Sciatic nerve (tissue), 2 donors: ENCODE measurements at places on chromosomes 16 and 17.

GRCh38 chr16:12208341-12209035, 232.0 kb downstream of the SNX29 start:
- no peak for DNase-seq

GRCh38 chr16:85202631-85203461, 90.6 kb upstream of the CIBAR2 start:
- DNase-seq = peak; percentile 80

DNA sequence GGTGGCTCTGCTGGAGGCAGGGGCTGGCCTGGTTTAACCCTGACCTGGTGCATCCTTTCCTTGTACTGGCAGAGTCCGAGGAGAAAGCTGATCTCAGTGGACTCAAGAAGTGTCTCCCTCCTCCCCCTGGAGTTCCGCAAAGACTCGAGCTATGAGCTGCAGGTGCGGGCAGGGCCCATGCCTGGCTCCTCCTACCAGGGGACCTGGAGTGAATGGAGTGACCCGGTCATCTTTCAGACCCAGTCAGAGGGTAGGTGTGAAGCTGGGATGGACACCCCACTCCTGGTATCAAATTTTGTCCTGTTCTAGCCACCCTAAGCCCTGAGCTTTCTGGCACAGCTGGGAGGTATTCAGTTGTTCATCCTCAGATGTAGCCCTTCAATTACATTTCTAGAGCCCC, 42.5 kb downstream of the IL21R start:
- no peak for DNase-seq

GRCh38 chr16:51057102-51057793, 93.8 kb downstream of the SALL1 start:
- no peak for DNase-seq

DNA sequence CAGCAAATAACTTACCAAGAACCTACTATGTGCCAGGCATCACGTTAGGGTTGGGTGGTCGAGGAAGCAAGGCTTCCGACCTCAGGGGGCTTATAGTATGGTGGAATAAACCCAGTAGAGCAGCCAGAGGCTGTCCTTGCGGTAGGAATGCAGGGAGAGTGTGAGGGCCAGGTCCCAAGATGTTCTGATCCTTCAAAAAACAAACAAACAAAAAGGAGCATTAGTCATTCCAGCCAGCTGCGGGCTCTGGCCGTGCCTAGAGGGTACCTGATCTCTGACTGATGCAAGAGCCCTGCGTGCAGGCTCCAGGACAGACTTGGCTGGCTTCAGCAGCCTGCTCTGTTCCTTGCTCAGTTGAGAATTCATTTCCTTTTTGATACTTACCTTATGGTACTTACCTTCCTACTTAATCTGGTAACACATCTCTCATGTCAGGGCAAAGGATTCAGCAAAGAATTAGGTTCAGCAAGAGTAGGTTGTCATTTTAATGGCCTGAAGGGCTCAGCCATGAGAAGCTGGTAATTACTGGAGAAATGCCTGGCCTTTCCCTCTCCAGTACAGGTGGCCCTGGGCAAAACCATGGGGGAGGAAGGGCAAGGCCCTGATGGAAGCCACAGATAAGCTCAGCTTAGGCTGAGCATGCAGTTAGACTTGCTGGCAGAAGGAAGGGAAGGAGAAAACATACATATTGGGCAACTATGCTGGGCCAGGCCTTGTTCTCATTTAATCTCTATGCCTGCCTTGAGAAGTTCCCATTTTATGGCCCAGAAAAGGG, 18.4 kb downstream of the CYB5D2 start:
- no peak for DNase-seq

GRCh38 chr17:72603420-72604242, 482.8 kb downstream of the SOX9 start:
- no peak for DNase-seq

DNA sequence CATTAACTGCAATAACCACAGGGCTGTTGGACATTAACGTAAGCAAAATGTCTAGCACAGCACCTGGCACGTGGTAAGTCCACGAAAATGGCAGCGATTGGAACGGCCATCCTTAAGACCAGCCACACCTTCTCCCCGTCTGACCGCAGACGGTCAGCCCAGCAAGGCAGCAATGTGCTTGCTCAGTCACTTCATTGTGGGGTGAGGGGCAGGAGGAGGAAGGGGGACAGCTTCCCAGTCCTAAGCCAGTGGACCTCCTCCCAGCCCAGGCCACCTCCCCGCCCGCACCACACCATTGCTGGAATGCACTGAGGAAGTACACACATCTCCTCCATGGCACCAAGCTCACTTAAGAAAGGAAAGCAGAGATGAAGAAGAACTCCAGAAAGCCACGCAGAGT, 8.6 kb upstream of the MYLK3 start:
- no peak for DNase-seq

DNA sequence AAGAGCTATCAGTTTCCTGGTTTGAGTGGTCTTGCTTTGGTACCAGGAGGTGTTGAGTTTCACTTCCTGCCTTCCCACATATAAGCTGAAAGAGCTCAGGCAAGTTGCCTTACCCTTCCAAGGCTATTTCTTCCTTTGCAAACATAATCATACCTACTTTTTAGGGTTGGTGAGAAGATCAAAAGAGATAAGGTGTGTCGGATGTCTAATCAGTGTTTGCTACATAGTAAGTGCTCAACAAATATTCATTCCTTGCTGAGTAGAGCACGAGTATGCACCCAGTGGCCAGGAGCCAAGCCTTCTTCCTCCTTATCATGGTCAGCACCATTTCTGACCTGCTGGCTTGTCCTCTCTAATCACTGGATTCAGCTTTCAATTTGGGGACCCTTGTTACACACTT, 12.7 kb upstream of the TMEM98 start:
- no peak for DNase-seq

DNA sequence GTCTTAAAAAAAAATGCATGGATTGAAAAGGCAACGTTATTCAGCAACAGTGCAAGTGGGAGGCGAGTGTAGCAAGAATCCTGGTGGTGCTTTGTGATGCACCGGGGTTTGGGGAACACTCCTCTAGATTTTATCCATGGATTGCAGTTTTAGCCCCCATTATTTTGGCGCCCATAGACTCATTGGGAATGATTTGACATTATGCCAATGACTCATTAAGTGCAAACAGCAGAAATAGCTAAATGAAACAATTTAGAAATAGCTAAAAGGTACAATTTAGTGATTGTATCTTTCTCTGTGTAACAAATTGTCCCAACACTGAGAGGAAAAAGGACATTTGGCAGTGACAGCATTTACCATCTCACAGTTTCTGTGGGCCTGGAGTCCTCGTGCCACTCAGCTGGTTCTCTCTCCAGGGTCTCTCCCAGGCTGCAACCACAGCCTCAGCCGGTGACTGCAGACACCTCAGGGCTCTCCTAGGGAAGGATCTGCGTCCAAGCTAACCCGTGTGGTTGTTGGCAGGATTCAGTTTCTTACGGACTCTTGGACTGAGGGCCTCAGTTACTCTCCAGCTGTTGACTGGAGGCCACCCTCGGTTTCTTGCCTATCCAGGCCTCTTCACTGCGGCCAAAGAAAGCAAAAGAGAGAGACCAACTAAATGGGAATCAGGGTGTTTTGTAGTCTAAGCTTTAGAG, 398.7 kb downstream of the SNX29 start:
- DNase-seq = peak; percentile 62

GRCh38 chr17:39995438-39995837, 14.8 kb downstream of the PSMD3 start:
- DNase-seq = no peak

DNA sequence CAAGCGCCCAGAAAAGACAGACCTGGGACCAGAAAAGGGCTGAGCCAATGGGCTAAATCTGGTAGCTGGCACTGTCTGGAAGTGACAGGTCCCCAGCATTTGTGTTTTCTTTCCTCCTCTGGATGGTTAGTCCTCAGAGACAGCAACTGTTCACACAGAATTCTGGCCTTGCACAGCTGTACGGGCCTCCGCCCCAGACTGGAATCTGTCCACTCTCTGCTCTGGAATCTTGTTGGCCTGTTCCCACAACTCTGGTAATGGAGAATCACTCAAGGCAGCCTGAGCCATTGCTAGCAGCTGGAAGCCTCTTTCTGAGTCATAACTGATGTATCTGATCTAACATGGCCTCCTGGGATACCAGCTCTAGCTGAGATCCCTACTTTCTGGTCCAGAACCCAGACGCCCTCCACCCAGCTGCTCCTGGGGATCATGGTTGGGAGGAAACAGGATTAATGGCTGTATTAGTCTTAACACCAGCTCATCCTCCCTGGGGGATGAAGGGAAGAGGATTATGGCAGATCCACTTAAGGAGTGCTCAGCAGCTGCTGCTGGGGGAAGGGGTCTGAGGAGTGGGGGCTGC, 9.1 kb downstream of the ZNF668 start:
- no peak for DNase-seq

DNA sequence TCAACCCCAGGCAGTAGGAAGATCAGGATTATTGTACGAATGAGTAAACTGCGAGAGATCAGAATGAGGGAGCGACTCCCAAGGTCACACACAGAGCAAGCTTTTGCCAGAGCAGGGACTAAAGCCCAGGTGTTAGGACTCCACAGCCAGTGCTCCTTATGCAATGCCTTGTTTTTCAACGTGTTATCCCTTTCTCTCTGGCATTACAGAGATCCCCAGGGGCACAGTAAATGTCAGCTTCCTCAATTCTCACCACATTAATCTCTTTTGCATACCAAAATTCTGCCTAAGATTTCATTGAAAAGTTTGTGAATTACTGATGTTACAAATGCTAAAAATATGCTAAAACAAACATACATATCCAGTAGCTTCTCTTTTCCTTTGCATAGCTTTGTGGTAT, 68.1 kb upstream of the CES5A start:
- no peak for DNase-seq

GRCh38 chr16:78292844-78293380, 193.5 kb downstream of the WWOX start:
- no peak for DNase-seq

DNA sequence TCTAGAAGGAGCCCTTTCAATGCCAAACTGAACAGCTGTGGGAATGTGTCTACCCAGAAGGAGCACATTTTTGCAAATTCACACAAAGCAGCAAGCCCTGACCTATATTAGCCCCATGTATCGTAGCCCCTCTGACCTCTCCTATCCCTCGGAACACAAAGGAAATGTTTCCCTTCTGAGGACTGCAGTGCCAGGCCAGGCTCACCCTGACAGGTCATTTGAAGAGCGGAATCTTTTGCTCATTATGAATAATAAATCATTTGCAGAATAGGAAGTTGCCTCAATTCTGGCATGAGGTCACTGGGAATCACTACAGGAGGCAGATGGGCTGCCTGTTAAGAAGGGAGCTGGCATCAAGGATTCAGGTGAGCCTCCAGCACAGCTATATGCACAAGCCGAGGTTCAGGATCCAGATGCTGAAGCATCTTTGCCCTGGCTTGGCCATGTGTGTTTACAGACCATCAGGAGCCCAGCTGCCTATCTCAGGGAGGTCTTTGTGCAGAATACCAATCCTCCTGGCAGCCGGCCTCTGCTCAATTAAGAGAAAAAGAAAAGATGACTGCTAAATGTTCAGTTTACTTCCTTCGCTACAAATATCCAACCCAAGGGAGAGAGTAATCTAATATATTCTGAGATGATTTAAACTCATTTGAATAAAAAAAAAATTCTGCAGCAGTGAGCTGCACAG, 119.4 kb downstream of the USP31 start:
- no peak for DNase-seq

GRCh38 chr17:48970865-48971687, 2.7 kb upstream of the GIP start:
- no peak for DNase-seq

GRCh38 chr17:80653856-80654255, 109.2 kb downstream of the RPTOR start:
- DNase-seq = no peak

DNA sequence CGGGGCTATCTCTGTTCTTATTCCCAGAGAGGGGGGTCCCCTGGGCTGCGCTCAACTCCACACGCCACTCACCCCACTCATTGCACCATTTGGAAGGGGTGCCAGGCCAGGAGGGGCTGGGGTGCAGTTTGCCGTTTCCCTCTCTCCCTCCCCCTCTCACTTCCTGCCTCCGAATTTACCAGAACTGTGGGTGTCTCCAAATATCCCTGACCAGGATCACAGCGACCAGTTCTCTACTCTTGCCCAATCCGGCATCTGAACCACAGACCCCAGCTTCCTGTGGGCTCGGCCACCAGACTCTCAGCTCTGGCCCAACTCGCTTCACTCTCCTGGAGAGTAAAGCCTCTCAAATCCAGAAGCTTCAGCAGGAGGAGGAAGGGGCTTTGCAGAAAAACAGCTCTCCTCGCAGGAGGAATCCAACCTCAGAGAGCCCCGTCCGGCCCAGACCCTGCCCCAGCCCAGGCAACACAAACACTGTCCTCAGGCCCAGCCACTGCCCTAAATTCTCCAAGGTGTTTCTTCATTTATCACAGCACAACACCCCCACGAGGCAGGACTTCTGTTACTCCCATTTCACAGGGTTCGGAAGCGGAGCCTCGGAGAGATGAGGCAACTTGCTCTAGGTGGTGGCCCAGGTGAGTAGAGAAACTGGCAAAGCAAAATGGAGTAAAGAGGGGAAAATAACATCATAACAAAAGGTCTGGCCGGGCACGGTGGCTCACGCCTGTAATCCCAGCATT, 423 bp upstream of the ASGR2 start:
- DNase-seq = no peak

DNA sequence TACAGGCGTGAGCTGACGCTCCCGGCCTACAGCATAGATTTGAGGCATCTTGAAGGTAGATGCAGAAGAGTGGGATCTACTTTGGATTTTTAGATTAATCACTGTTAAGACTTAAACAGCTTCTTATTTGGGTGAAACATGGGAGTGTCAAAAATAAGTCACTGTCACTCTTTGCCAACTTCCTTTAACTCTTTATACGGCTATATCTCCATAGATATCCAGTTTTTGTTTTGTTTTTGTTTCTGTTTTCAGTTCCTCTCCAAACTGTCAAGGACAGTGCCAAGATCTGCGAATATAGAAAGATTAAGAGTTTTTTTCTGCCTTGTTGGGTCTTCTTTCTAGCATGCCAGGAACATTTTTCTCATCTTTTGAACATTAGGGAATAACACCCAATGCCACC, 706.1 kb downstream of the WWOX start:
- no peak for DNase-seq

DNA sequence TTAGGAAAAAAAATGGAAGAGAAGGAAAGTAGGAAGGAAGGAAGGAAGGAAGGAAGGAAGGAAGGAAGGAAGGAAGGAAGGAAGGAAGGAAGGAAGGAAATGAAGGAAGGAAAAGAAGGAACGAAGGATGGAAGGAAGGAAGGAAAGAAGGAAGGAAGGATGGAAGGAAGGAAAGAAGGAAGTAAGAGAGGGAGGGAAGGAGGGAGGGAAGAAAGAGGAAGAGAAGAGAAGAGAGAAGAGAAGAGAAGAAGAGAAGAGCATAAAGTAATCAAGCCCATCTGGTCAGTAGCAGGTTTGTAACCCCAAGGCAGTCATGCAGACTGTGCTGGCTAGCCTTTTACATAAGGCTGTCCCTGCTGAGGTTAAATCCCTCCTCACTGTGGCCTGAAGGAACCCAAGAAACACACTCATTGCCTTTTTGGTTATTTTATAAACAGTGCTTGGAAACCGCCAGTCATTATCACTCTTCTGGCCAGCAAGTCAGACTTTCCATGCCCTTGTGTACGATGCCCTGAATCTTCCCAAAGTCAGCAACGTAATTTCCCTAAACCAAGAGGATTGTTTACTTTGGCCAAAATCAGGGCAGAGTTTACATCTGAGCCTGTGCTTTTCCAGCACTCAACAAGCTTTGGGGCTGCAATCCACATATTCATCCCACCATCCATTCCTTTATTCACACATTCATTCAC, 409.6 kb upstream of the MAF start:
- no peak for DNase-seq

GRCh38 chr17:68248199-68248825, 469 bp downstream of the AMZ2 start:
- DNase-seq = no peak
